ENCODE measurements at places on chromosomes 5 and 9.

- DNase-seq: no peak
- H3K4me1 ChIP-seq: peaks cover 27% of the 10 kb centered on the region
- H3K4me3 ChIP-seq: peak overlapping the region; percentile 6
- no peaks in the 10 kb centered on the region for H3K27me3 ChIP-seq
- H3K36me3 ChIP-seq: peaks cover 2% of the 10 kb centered on the region
Observed at GRCh38 chr9:37107701-37108100, 12.7 kb upstream of the ZCCHC7 start.

- no peak for DNase-seq
- H3K4me1 ChIP-seq: no peaks in the 10 kb centered on the region
- H3K4me3 ChIP-seq: no peak overlapping the region
- no peaks in the 10 kb centered on the region for H3K27me3 ChIP-seq
- no peak overlapping the region for H3K27ac ChIP-seq
- no peaks in the 10 kb centered on the region for H3K36me3 ChIP-seq
Observed at GRCh38 chr9:108474356-108474755, 381.4 kb downstream of the ACTL7B start.

DNA sequence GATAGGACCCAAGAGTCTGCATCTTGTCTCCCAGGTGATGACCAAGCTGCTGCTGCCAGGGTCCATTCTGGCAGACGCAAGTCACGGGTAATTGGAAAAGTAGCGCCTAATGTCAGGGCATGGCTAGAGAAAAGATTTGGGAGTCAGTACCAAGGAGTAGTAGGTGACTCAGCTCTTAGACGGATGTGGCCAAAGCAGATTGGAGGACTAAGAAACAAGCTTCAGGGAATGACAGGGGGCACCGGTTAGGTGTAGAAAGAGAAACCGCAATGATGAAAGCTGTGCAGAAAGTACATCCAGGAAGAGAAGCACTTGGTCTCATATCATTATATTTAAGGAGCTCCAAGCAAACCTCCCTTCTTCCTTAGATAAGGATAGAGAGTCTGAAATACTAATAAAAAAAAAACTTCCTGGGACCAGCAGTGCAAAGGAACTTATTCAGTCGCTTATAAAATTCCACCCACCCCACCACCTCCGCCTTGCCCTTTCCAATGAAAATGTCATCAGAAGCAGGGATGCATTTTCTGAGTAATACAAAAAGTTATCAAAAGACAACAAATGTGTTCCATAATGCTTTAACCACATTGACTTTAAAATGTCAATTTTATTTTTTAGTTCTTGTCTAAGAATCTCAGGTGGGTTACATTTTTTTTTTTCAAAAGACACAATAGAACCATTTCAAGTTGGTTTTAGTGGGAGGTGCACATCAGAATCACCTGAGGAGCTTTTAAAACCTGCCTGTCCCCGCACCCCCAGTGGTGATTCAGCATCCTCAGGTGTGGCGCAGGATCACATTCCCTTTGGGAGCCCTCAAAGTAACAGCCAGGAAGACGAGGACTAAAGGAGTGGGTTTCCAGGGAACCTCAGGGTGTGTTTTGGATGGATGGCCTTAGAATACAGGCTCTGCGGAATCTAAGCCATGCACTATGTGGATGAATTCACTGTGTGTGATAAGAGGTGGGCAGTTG lies 31.2 kb downstream of the PTPN3 start:
- peaks cover 33% of the 10 kb centered on the region for H3K4me1 ChIP-seq
- no peak for DNase-seq
- H3K4me3 ChIP-seq: peak overlapping the region; percentile 0
- H3K36me3 ChIP-seq: no peaks in the 10 kb centered on the region
- no peak overlapping the region for H3K27ac ChIP-seq

DNA sequence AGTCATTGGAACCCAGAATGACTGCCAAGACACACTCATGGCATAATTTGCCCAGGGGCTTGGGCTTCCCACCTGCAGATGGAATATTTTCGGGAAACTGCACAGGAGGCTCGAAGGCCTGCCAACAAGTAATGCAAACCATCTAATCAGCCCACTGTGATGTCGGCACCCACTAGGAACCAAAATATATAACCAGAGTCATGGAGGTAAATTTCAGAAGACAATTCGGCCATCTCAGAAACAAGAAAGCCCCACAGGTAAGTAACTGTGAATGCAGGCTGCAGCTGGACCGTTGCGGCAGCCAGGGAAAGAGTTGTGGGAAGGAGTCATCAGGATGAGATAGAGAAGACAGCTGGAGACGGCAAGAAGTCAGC lies 264.4 kb downstream of the SYK start:
- no peak overlapping the region for H3K27ac ChIP-seq
- peaks cover 12% of the 10 kb centered on the region for H3K27me3 ChIP-seq
- peaks cover 7% of the 10 kb centered on the region for H3K36me3 ChIP-seq
- no peak overlapping the region for H3K4me3 ChIP-seq
- H3K4me1 ChIP-seq: peaks cover 30% of the 10 kb centered on the region

DNA sequence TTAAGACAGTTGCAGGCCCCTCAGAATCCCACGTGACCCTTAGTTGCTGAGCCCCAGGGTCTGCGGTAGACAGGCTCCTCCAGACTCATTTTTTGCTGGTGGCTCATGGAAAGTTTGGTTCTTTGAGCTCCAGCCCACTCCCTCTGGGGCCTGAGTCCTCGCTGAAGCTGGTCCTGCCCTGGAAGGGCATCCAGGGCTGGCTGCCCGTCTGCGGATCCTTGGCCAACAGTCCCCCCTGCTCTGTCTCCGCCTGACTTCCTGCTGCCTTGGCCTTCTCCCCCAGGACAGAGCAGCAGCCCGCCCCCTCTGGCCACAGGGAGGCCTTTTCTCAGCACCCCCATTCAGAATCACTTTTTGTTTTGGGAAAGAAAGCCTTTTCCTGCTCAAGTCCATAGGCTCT lies 24.4 kb downstream of the SLC6A7 start:
- peaks cover 1% of the 10 kb centered on the region for H3K4me1 ChIP-seq
- H3K36me3 ChIP-seq: no peaks in the 10 kb centered on the region

DNA sequence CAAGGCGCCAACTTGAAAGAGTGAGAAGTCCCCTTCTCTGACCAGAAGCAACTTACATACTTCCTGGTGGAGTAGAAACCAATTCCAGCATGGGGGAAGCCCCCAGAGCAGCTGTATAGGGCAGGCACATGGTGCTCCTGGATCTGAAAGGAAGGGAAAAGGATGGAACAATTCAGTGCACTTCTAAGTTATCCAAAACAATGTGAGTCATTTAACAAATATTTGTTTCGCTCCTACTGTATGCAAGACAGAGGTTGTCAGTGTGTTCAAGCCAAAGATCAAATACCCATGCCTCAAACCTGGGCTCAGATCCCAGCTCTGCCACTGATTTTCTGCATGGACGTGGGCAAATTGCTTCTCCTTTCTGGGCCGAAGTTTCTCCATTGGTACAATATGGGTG lies 67.1 kb downstream of the LHX2 start:
- DNase-seq: no peak
- H3K4me1 ChIP-seq: no peaks in the 10 kb centered on the region
- H3K27ac ChIP-seq: no peak overlapping the region
- no peak overlapping the region for H3K4me3 ChIP-seq

DNA sequence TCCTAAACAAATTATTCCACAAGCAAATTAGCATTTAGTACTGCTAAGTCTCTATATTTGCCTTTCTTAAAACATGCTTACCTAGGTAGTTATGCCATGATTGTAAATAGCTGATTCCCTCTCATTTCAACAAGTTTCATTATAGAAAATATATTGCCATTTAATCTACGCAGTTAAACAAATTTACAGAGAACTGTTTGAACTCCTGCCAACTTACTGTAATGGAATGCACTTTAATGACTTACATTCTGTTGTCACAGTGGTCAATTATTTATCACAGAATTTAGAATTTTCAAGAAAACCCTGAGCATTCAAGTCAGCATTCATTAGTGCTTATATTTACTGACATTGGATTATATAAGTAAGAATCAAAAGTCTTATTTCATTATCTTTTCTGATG lies 19.6 kb downstream of the SLC38A9 start:
- H3K4me3 ChIP-seq: no peak overlapping the region
- H3K27ac ChIP-seq: no peak overlapping the region
- H3K4me1 ChIP-seq: no peaks in the 10 kb centered on the region
- H3K27me3 ChIP-seq: no peaks in the 10 kb centered on the region
- H3K36me3 ChIP-seq: no peaks in the 10 kb centered on the region

- H3K27ac ChIP-seq: no peak overlapping the region
- no peaks in the 10 kb centered on the region for H3K4me1 ChIP-seq
- H3K27me3 ChIP-seq: no peaks in the 10 kb centered on the region
- H3K36me3 ChIP-seq: no peaks in the 10 kb centered on the region
- no peak overlapping the region for H3K4me3 ChIP-seq
Observed at GRCh38 chr5:124034083-124034700, 522.2 kb downstream of the CSNK1G3 start.

DNA sequence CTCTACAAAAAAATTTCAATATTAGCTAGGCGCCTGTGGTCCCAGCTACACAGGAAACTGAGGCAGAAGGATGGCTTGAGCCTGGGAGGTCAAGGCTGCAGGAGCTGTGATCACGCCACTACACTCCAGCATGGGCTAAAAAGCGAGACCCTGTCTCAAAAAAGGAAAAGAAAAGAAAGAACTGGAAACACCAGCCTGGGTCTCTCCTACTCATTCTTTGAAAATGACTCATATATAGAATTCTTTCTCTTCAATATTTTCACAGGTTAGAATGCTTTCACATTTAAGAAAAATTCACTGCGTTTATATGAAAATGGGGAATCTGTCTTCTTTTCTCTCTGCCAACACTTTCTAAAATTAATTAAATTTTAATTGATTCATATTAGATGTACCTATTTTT lies 115.6 kb downstream of the TRPM6 start:
- peaks cover 35% of the 10 kb centered on the region for H3K4me1 ChIP-seq
- peak; percentile 4 for DNase-seq
- peak overlapping the region; percentile 13 for H3K27ac ChIP-seq
- peak overlapping the region; percentile 69 for H3K4me3 ChIP-seq

DNA sequence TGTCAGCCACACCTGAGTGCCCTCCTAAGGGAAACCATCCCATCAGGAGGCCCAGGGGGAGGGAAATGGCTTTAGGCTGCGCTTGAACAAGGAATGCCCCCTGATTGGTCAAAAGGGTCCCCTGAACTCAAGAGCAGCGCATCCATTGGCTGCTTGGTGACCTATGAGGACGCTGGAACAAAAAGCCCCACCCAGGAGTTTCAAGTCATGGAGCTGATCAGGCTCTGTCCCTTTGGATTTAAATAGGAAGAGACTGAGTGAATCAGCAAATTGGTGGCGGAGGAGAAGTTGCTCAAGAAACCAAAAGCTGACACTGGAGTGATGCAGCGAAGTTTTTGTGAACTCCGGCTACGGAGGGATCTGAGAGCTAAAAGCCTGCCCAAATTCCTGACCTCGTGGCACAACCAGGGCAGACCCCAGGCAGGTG lies 66.7 kb downstream of the SMIM23 start:
- H3K4me1 ChIP-seq: no peaks in the 10 kb centered on the region
- DNase-seq: no peak
- H3K36me3 ChIP-seq: no peaks in the 10 kb centered on the region
- H3K27ac ChIP-seq: no peak overlapping the region
- H3K27me3 ChIP-seq: no peaks in the 10 kb centered on the region
- H3K4me3 ChIP-seq: no peak overlapping the region

DNA sequence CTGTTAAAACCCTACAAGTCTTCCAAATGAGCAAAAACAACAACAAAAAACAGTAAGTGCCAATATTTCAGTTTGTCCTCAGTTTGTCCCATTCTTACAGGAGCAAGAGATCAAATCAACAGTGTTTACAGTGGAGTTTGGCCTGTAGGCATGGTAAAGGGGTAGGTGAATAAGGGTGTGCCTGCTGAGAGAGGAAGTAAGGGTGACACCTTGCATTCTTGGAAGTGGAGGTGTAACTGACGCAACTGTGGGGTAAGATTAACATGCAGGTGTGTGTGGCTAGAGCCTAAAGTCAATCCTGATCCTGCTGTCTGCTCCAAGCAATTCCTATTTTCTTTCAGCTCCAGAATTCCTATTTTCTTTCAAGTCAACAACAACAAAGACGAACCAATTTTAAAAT lies 43.4 kb downstream of the PFDN1 start:
- no peaks in the 10 kb centered on the region for H3K27me3 ChIP-seq
- peak; percentile 25 for DNase-seq
- H3K27ac ChIP-seq: peak overlapping the region; percentile 69
- peaks cover 12% of the 10 kb centered on the region for H3K36me3 ChIP-seq
- H3K4me3 ChIP-seq: peak overlapping the region; percentile 1

- no peak overlapping the region for H3K27ac ChIP-seq
- no peak for DNase-seq
- no peaks in the 10 kb centered on the region for H3K4me1 ChIP-seq
Observed at GRCh38 chr5:125526966-125527365, 780.5 kb upstream of the ZNF608 start.

DNA sequence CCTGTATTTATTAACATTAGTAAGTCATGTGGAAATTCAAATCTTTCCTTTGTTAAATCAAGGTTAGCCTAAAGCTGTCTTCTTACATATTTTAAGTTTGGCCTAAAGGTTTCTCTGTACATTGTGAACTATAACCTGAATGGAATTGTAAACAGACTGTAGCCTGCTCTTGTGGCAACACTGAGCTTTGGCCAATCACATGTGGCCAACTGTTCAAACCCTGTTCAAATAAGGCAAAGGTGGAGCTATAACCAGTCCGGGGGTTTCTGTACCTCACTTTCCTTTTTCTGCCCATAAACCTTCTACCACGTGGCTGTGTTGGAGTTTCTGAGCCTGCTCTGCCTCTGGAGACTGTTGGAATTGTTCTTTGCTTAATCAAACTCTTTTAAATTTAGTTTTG lies 3.3 kb upstream of the HAPLN1 start:
- H3K36me3 ChIP-seq: no peaks in the 10 kb centered on the region
- H3K4me1 ChIP-seq: peaks cover 6% of the 10 kb centered on the region
- H3K27me3 ChIP-seq: peaks cover 41% of the 10 kb centered on the region
- DNase-seq: no peak
- H3K4me3 ChIP-seq: no peak overlapping the region
- H3K27ac ChIP-seq: no peak overlapping the region

- peaks cover 5% of the 10 kb centered on the region for H3K27me3 ChIP-seq
- peak overlapping the region; percentile 58 for H3K4me3 ChIP-seq
- H3K4me1 ChIP-seq: peaks cover 43% of the 10 kb centered on the region
- peak overlapping the region; percentile 91 for H3K27ac ChIP-seq
- DNase-seq: peak; percentile 10
- peaks cover 10% of the 10 kb centered on the region for H3K36me3 ChIP-seq
Observed at GRCh38 chr9:2657427-2657826, 35.8 kb downstream of the VLDLR start.
